Hematopoietic multipotent progenitor cell (in vitro differentiated cells): ENCODE measurements at places on chromosomes 3 and 15.

DNA sequence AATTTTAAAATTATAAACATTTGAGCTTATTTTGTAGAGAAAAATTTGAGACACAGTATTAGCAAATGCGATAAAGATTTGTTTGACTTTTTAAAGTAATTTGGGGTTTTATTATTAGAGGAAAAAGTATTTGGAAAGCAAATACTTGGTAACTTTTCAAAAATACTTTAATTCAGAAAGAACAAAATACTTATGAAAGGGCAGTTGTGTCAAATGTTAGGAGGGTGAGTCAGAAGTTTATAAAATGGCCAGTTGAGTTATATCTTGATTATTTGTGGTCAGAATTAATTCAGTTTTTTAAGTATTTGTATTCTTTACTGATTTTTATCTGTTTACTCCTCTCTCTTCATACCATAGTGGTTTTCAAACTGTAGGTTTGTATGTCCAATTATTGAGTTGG lies 12.1 kb downstream of the LACTB start:
- DNase-seq, result no peak

DNA sequence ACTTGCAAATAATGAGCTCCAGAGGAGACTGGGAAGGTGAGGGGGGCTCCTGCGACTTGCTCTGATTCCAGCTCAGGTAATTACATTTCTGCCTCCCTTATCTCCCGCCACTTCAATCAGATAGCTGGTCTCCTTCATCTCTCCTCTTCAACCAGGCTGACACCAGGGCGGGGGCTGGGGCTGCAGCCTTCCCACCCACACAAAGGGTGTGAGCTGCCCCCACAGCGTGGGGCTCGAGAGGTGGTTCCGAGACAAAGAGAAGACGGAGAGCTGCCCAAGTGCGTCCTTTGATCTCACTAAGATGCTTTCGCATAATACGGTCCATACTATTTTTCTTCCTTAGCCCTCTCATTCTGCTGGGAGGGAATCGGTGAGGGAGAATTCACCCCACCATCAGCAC lies 139.7 kb downstream of the NSMCE3 start:
- DNase-seq, result no peak

DNA sequence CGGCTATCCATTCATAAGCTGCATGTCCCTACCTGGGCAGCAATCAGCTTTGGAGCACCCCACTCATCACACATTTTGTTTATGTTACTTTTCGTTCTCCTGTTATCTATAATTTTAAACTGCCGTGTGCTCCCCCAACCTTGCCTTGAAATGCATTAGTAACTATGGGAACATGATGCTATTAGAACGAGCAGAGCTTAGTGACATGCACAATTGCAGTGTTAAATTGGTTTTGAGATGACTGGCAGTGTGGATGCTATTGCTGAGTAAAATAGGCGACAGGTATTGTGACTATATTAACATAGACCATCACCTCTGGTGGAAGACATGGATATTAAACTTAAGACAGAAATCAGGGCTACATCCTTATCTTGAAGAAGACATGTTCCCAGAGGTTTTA lies 191.6 kb downstream of the KCNAB1 start:
- DNase-seq, result no peak

GRCh38 chr3:38662544-38662943 lies 13.1 kb upstream of the SCN5A start:
- no peak for DNase-seq

DNA sequence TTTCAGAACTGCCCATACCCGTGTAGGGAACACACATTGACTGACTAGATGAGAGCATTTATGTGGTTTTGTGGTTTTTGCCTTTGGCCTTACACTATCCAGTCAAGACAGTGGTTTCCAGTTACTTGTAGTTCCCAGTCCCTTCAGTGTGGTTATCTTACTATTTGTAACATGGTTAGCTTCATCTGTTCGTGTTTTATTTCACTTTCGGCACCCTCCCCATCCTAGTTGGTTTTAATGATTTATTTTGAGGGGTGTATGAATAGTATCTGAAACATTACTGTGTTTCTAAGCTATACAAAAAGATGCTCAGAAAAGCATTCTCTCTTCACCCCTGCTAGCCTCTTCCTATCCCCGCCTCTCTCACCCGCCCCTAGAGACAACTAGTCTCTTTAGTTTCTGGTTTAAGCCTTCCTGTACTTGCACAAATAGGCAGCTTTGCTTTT lies 14.1 kb downstream of the LYSMD4 start:
- DNase-seq, result no peak

DNA sequence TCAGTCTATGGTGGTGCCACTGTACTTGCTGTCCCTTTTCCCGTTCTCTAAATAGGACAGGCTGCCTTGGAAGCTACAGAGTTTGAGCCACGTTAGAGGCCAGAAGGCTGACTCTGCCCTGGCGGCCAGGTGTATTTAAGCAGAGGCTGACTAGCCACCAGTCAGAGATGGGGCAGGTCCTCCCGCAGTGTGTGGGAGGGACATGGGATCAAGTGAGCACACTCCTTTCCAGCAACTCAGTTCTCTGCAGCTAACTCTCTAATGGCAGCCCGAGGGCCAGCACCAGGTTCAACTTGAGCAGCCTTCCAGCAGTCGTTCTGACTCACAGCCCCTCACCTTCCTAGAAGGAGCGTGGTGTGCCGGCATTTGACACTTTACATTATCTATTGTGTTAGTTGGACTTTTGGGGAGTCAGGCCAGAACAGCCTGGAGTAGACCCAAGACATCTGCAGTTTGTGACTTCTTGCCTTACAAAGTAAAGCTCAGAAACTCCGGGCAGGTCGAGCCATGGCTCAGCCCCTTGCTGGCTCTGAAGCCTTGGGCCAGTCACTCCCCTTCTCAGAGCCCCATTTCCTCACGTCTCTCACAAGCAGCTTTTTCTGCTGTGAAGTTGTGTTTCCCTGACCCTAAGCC lies 46.7 kb upstream of the MYZAP start:
- DNase-seq, result no peak

DNA sequence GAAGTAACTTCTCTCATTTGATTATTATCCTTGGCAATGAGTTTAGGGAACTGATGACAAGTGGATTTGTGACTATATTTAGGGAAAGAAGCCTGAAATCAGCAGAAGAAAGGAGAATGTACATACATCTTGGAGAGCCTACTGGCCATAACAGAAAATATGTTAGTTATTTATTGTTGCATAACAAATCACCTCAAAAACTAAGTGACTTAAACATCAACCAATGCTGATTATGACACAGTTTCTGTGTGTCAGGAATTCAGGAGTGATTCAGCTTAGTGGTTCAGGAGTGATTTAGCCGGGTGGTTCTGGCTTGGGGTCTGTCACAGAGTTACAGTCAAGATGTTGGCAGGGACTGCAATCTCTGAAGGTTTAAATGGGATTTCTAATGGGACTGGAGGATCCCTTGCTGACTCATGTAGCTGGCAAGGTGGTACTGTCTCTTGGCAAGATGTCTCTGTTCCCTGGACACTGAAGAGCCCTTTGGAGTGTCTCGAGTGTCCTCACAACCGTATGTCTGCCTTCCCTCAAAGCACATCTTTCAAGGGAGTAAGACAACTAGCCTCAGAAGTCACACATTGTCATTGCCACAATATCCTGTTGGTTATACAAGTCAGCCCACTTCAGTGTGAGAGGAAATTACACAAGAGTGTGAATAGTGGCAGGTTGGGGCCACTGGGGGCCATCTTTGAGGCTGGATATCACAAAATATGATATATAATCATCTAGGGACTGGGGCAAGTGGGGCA lies 248.9 kb downstream of the SV2B start:
- peak; percentile 9 for DNase-seq

GRCh38 chr3:8451696-8452095 lies 49.9 kb upstream of the LMCD1 start:
- no peak for DNase-seq
